Bladder microvascular endothelial cell (primary cell): ENCODE measurements at places on chromosomes 1 and 21. TPM values are rescaled to one million over a fixed set of nuclear protein-coding genes. Genes with fewer than 3 reads are reported as not detected.

UMODL1 gene
- not detected in 2 replicates for total RNA-seq

HIVEP3 gene
- 0.32 and 2.1 TPM in 2 replicates for total RNA-seq

CDK18 gene
- 0.16 and 0.31 TPM in 2 replicates for total RNA-seq

TCHH gene
- total RNA-seq: under 0.01 and 0.06 TPM in 2 replicates

NID1 gene
- 87.4 and 261 TPM in 2 replicates for total RNA-seq

KRTAP13-1 gene
- total RNA-seq: not detected in 2 replicates

LIPI gene
- not detected in 2 replicates for total RNA-seq

RBP7 gene
- total RNA-seq: 0.31 and 0.81 TPM in 2 replicates

RHD gene
- total RNA-seq: 0.57 TPM in 1 of 2 replicates, not detected in the other

LTN1 gene
- total RNA-seq: 14.1 and 29.6 TPM in 2 replicates

DCDC2B gene
- total RNA-seq: not detected in 2 replicates

ST6GALNAC3 gene
- total RNA-seq: 25.1 and 46.7 TPM in 2 replicates

CCDC27 gene
- not detected in 2 replicates for total RNA-seq

TRAF3IP3 gene
- total RNA-seq: not detected in 2 replicates

IL20 gene
- not detected in 2 replicates for total RNA-seq

S100A9 gene
- 0.97 and 1.2 TPM in 2 replicates for total RNA-seq

NEK2 gene
- total RNA-seq: 15.9 and 19.4 TPM in 2 replicates

OR6K6 gene
- not detected in 2 replicates for total RNA-seq

ZDHHC18 gene
- total RNA-seq: 3.7 and 11.1 TPM in 2 replicates

MPL gene
- 0.06 TPM in 1 of 2 replicates, not detected in the other for total RNA-seq

CSF1 gene
- 6.3 and 32.5 TPM in 2 replicates for total RNA-seq

GPR37L1 gene
- total RNA-seq: not detected in 2 replicates

FOXO6 gene
- not detected in 2 replicates for total RNA-seq

CFHR2 gene
- total RNA-seq: not detected in 2 replicates

TMEM200B gene
- total RNA-seq: 0.19 and 0.49 TPM in 2 replicates

RAB3B gene
- total RNA-seq: 0.32 and 5.4 TPM in 2 replicates

DENND2C gene
- total RNA-seq: 0.49 and 2.0 TPM in 2 replicates

KCNJ6 gene
- under 0.01 TPM in 1 of 2 replicates, not detected in the other for total RNA-seq

TNFRSF9 gene
- 0.16 and 3.5 TPM in 2 replicates for total RNA-seq

ZBED6 gene
- total RNA-seq: 6.0 and 9.0 TPM in 2 replicates

RRP1 gene
- total RNA-seq: 13.4 and 22.6 TPM in 2 replicates

OR6N1 gene
- total RNA-seq: not detected in 2 replicates

CDC20 gene
- 29.1 and 66.4 TPM in 2 replicates for total RNA-seq

RGS16 gene
- total RNA-seq: 1.1 and 3.9 TPM in 2 replicates

BRWD1 gene
- 34.5 and 81.9 TPM in 2 replicates for total RNA-seq

CD5L gene
- 0.06 TPM in 1 of 2 replicates, not detected in the other for total RNA-seq

ARTN gene
- 0.13 TPM in 1 of 2 replicates, not detected in the other for total RNA-seq

C1orf52 gene
- 9.2 and 32.3 TPM in 2 replicates for total RNA-seq

TMEM82 gene
- not detected in 2 replicates for total RNA-seq

C1orf141 gene
- total RNA-seq: not detected in 2 replicates

FCRLB gene
- 0.19 and 0.97 TPM in 2 replicates for total RNA-seq

FAM177B gene
- not detected in 2 replicates for total RNA-seq

MSH4 gene
- total RNA-seq: under 0.01 and 0.25 TPM in 2 replicates

CATSPERE gene
- total RNA-seq: 0.65 and 1.3 TPM in 2 replicates

AKR7A3 gene
- total RNA-seq: 0.06 and 0.16 TPM in 2 replicates

NBPF6 gene
- not detected in 2 replicates for total RNA-seq

MYOM3 gene
- under 0.01 and 0.06 TPM in 2 replicates for total RNA-seq

CCSAP gene
- total RNA-seq: 4.4 and 5.9 TPM in 2 replicates

PLPP3 gene
- 11.5 and 35.7 TPM in 2 replicates for total RNA-seq

C1QC gene
- total RNA-seq: not detected in 2 replicates

PLCH2 gene
- total RNA-seq: under 0.01 and 0.06 TPM in 2 replicates

HES3 gene
- not detected in 2 replicates for total RNA-seq
